Activated CD4-positive, alpha-beta T cell treated with anti-CD3 and anti-CD28 coated beads for 36 hours (primary cell): ENCODE measurements at places on chromosomes 11 and 22. TPM values are rescaled to one million over a fixed set of nuclear protein-coding genes. Genes with fewer than 3 reads are reported as not detected.

The MOGAT2 gene
- not detected for total RNA-seq

DNA sequence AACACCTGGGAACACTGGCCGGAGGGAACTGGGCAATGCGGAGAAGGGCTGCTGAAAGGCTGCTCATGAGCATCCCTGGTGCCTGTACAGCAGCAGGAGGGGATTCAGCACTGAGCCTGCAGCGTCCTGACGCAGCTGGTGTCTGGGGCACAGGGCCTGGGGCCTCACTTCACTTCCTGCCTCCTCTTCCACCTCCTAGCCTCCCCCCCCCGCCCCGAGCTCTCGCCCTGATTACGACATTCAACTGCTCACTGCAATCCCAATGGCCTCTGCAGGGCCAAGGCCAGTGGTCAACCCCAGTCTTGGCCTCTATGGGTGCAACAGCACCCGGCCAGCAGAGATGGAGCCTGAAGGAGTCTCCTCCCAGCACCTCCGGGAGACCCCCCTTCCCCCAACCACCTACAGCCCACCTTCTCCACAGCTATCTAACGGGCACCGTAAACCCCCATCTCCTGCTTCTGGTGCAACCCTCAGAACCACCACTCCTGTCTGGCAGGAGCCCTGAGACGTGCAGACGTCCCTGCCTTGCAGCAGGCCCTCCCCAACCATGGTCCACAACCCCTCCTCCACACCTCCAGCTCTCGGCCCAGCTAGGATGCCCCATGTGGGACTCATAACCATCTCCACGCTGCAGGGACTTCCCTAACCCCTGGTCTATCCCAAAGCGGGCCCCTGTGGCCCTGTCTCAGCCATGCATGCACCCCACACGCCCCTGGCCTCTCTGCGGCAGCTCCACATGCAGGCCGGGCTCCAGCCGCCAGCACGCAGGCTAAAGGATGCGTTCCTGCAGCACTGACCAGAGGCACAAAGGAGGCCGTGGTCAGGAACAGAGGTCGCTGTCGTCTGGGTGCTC, 38.2 kb downstream of the BRD1 start:
- DNase-seq, result peak; percentile 61

DNA sequence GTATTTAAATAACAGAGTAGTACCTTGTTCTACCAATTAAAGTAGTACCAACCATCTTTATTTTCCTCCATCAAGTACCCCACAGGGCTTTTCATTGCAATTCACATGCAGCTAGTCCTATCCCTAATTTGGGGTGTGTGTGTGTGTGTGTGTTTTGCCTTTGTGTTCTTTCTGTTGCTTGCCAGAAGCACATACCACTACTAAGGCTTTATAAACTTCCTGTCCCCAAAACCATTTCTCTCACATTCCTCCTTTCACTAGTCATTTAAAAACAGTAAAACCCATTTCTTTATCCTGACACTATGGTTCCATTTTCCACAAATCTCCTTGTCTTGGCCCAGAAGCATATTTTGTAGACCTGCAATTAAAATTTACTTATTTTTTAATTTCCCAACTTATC, 54.6 kb downstream of the SLC36A4 start:
- DNase-seq, result no peak

The MCHR1 gene
- total RNA-seq, result not detected

The ANGPTL5 gene
- not detected for total RNA-seq
